DMS153 (cell line): ENCODE measurements at places on chromosomes 2 and 18.
A peak's percentile ranks its signal among the peaks of the same experiment; 100 is the strongest.

GRCh38 chr2:54589340-54590215, 133.5 kb downstream of the SPTBN1 start:
- peak; percentile 59 for DNase-seq

DNA sequence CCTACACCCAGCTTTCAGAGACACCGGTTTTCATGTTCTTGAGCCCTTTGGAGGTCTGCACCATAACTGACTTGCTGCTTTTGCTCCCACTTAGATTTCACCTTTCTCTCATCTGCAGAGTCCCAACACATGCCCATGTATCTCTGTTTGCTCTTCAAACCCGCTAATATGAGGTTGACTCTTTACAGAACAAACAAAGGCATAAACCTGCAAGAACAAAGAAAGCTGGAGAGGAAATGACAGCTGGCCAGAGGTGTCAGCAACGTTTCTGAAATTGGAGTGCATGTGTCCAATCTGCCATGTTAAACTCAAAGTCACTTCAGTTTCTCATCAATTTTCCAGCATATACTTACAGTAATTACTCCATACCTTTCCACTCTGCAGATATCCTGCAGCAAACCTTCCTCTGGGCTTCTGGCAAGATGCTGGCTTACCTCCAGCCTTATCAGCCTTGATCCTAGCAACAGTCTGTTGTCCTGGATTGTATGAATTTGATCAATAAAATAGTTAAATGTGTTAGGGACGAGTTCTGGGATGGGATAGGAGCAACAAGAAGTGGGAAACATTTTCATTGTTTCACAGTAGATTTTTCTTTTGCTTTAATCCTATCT, 157.4 kb downstream of the FHOD3 start:
- peak; percentile 67 for DNase-seq

DNA sequence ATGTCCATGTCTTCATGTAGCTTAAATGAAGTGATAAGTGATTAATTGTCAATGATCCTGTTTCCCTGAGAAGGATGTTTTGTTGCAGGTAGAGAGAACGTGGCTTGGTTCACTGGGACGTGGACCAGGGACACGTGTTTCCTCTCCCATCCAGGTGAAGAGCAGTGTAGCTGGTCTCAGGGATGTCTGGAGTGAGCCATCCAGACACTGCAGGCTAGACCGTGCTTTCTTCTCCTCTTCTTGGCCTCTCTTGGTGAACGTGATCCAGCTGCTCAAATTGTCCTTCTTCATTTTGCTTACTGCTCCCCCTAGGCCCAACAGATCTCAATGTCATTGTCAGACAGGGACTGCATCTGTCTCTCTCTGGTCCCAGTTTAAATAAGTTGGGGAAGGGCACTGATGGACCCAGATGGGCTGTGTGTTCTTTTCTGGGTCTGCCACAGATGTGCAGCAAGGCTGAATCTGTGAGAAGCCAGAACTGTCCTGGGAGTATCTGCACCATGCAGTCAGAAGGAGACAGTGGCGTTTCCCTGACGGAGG, 263.8 kb downstream of the CYRIA start:
- no peak for DNase-seq

GRCh38 chr18:9915291-9916076, 1.7 kb downstream of the VAPA start:
- no peak for DNase-seq

GRCh38 chr2:212531499-212531898, 7.1 kb downstream of the ERBB4 start:
- no peak for DNase-seq

DNA sequence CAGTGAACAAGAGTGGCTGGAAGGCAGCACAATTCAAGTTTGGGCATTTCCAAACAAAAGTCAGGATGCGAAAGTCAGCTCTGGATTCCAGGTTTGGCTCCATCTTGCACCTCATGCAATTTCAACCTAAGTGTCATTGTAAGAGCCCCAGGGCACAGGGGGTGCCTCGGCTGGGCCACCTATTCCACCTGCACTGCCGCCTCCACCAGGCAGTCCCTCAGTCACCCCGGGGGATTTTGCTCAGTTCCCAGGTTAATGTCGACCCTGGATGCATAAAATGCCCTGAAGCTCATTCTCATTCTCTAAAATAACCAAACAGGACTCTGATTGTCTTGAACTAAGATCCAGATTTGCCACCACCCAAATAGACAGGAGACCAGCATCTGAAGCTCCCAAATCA, 77.6 kb downstream of the EDAR start:
- no peak for DNase-seq

DNA sequence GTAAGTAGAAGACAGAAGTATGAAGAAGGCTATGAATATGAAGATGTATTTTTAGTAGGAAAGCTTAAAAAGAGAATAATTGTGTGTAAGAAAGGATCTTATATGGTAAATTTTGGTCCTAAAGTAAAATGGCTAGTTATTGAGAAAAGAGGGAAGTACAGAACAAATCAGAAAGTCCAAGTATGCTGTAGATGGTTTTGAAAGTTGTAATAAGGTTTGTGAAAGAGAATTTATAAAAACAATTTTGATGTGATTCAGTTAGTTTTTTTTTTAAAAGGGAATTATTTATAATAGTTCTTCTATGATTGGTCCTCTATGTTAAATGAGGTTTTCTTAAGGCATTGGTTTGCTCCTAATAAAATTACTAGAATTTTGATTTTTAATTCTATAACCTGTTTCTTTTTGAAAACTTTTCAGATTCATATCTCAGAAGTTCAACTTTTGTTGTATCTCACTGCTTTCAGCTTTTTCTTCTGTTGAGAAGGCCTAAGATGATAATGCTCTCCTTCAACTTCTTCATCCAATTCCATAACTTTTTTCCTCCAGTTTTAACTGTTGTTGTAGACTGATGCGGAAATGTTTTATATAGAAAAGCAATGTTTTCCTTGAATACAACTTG, 322.7 kb downstream of the NOL4 start:
- DNase-seq, result no peak

GRCh38 chr2:212683346-212684097, 144.9 kb upstream of the ERBB4 start:
- no peak for DNase-seq

GRCh38 chr2:234494361-234495250, 2.3 kb downstream of the ARL4C start:
- DNase-seq, result peak; percentile 65

DNA sequence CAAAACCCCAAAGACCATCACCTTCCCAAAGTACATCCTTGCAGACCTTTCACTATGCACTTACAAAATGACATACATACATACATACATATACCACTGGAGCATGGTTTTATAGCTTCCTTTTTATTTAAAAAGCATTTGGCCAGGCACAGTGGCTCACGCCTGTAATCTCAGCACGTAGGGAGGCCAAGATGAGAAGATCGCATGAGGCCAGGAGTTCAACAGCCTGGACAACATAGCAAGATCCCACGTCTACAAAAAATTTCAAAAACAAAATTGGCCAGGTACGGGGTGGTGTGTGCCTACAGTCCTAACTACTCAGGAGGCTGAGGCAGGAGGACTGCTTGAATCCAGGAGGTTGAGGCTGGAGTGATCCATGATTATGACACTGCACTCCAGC, 29.9 kb upstream of the ADAM17 start:
- no peak for DNase-seq

- DNase-seq, result no peak
These were observed 27.8 kb downstream of the ANKRD62 start for GRCh38 chr18:12121175-12122042.

DNA sequence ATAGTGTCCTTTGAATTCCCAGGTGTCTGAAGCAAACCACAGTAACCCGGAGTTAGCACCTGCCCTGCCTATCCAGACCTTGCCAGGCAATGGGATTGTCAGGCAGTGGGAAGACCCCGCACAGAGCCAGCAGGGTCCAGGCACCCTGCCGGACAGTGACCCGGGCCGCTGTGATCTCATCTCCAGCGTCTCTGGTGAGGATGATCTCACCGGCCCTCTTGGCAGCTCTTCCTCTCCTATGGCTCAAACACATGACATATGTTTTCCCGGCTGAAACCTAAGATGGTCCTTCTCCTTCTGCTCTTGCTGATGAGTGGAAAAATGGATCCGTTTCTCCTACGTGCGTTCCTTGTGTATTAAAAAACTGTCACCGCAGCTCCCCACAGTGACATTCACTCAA, 75.1 kb downstream of the ACOXL start:
- no peak for DNase-seq

GRCh38 chr2:14423145-14423906, 209.2 kb upstream of the LRATD1 start:
- DNase-seq, result no peak

GRCh38 chr2:155310589-155310988, 612.1 kb downstream of the KCNJ3 start:
- DNase-seq, result no peak

GRCh38 chr18:67183398-67183797, 333.1 kb downstream of the DSEL start:
- DNase-seq, result no peak

DNA sequence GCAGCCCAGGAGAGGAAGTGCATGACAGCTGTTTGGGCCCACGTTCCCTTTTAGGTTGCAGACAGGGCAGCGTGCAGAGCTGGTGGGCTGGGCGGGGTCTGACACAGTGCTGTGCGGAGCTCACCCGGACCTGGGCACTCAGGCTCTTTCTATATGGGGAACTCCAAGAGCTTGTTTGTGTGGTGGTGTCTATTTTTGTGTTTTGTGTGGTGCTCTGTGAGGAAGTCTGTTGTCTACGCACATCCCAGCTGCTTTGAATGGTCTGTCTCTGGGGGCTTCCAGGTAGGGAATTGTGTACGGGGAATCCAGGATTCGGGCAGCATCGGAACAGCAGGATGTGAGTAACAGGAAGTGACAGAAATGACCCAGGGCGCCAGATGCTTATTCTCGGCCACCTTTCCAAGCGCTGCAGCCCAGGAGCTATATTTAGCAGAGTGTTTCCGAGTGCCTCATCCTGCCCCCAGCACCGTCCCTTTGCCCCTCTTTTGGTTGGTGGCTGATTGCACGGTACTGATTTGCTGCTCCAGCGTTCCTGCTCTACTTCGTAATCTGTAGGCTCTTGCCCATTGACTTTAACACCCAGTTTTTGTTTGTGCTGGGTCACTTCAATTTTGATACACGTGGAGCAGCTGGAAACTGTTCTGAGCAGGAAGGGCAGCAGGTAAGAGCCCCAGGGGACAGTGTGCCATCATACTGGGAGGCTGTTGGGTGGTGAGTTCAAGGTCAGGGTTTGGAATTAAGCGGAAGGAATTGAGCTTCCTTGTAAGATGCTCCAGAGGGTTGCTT, 64.7 kb downstream of the DGKD start:
- DNase-seq, result peak; percentile 52

DNA sequence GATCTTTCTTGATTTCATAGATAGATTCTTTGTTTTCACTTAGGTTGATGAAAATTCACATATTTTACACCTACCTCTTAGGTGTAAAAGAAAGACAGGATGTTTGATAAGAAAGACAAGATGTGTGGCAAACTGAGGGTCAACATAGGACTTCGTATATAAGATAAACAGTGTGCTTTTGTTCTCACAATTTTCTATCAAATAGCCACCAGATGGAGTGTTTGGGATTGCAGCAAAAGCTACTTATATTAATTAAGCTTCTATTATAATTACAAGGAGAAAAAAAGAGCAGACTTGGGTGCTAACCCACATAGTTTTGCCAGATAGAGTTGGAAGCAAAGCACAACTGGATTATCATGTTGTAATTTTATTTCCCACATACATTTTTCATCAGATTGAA, 232.9 kb downstream of the CDH7 start:
- DNase-seq, result no peak

- DNase-seq, result no peak
These were observed 1864.8 kb upstream of the LRRTM1 start for GRCh38 chr2:82169379-82169778.

GRCh38 chr2:57850415-57851130, 196.0 kb upstream of the VRK2 start:
- DNase-seq, result no peak

- no peak for DNase-seq
These were observed 894.1 kb downstream of the SLC4A3 start for GRCh38 chr2:220521551-220521950.

- DNase-seq, result no peak
These were observed 187.9 kb downstream of the TCF4 start for GRCh38 chr18:55400081-55400480.

DNA sequence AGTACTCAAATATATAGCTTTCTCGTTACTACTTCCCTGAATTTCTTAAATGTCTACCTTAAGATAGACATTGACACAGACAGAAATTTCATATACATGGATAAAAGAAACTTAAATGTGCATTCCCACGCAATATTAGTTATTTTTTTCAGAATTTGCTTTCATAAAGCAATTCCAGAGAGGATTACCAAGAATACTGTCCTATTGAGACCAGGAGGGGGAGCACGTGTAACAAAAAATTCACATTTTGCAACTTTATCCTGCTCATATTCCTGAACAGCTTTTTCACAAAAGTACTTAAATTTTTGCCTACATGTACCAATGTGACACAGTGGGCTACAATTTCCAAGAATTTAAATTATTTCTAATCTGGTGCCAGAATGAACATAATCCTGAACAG, 30.7 kb upstream of the ERCC3 start:
- no peak for DNase-seq

DNA sequence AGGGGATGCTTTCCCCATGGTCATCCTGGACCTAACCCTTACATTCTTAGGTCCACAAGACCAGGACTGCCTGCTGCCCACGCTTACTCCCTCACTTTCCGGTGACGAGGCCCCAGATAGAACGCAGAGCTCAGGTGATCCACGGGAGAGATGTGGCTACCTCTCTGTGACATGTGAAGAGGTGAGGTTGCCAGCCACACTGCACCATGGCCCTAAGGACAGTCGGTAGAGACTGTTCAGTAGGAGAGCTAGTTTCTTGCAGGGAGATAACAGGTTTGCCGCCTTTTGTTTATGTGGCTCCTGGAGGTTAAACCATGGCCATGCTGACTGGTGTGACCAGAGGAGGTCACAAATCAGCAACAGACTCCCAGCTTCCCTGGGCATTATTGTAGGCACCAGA, 71.4 kb downstream of the WDSUB1 start:
- DNase-seq, result no peak

GRCh38 chr2:119674711-119675500, 4.1 kb upstream of the TMEM177 start:
- DNase-seq, result no peak

DNA sequence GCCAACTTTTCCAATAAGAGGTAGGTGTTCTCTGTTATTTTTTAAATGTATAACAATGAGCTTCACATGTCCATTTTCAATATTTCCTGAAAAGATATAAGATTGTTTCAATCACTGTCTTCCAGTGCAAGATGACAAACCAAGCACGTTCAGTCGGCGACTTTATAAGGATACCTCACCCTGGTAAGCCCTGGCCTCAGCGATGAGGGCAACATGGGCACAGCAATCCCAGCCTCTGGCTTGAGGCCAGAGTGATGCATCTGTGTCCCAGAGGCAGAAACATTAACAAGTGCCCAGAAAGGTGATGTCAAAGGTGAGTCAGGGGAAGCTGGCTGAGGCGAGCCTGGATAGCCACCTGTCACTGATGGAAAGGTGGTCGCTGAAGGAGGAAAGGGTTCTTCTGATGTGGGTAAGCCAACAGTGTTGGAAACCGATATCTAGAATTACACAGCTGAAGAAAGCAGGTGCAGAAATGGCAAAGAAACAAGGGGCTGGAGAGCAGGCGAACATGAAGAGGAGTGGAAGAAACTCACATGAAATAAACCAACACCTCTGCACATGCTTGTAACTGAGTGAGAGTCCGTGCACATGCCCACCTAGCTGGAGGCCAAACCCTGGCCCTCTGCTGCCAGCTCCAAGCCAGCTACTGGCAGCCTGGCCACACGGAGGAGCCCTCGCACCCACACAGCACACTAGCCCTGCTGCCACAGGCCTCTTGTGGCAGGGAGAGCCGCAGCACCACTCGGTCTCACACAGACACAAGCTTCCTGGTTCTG, 65.5 kb downstream of the FBXO15 start:
- DNase-seq, result peak; percentile 76
